IMR-90 (cell line): ENCODE measurements at places on chromosomes 5 and 9. TPM values are rescaled to one million over a fixed set of nuclear protein-coding genes. Genes with fewer than 3 reads are reported as not detected.

DNA sequence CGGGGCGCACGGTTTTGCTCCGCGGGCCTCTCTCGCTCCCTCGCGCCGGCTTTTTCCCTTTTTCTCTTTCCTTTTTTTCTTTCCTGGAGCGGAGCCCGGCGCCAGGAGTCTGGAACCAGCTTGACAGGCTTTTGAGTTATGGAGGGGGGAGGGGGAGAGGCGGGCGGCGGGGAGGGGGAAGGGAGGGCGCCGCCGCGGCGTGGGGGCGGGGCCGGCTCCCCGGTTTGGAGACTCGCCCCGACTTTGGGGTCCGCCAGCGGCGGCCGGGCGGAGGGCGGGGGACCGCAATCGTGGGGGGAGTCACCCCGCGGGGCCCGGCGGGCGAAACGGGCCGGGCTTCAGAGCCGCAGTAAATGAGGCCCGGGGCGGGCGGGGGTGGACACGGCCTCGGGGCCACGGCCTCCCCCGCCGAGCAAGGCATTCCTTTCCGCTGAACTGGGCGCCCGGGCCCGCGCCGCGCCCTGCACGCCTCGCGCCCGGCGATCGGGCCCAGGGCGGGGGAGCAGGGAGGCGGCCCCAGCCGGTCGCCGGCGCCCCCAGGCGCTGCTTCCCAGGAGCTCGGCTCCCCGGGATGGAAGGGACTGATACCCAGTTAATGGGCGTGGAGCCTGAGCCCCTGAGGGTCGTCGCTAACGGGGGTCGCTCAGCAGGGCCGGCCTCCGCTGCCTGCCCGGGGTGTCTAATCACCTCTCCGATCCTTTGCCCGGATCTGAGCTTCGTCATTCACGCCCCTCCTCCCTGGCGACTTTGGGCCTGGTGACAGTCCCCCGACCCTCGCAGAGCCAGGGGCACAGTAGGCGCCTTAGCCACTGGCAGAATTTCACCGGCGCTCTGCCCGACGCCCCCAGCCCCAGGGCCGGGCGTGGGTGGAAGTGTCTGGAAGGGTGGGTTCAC lies 138.1 kb downstream of the C9orf50 start:
- H3K4me3 ChIP-seq: no peak overlapping the region
- no peaks in the 10 kb centered on the region for H3K27me3 ChIP-seq
- DNase-seq: peak; percentile 84
- H3K36me3 ChIP-seq: no peaks in the 10 kb centered on the region
- H3K27ac ChIP-seq: peak overlapping the region; percentile 99

GRCh38 chr5:6905883-6906282 lies 192.7 kb downstream of the TENT4A start:
- H3K4me1 ChIP-seq: no peaks in the 10 kb centered on the region
- H3K36me3 ChIP-seq: no peaks in the 10 kb centered on the region
- no peak overlapping the region for H3K27ac ChIP-seq
- H3K27me3 ChIP-seq: no peaks in the 10 kb centered on the region
- DNase-seq: no peak

DNA sequence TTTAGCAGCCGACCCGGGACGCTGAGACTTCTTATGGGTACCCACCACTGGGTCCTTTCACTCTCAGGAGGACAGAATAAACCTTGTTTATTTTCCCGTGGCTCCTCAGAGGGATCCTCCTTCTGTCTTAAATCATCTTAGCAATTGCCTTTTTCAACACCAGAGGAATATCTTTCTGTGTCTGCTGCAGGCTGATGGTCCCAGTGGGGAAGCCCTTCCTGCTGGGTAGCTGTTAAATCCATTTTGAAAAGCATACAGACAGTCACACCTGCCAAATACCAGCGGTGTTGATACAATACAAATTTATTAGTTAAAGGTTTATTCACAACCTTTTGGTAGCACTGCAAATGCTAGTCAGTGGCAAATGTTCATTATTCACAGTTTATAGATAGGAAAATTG lies 222.9 kb downstream of the AOPEP start:
- H3K4me1 ChIP-seq: peaks cover 31% of the 10 kb centered on the region
- H3K36me3 ChIP-seq: no peaks in the 10 kb centered on the region
- H3K4me3 ChIP-seq: no peak overlapping the region
- no peaks in the 10 kb centered on the region for H3K27me3 ChIP-seq

DNA sequence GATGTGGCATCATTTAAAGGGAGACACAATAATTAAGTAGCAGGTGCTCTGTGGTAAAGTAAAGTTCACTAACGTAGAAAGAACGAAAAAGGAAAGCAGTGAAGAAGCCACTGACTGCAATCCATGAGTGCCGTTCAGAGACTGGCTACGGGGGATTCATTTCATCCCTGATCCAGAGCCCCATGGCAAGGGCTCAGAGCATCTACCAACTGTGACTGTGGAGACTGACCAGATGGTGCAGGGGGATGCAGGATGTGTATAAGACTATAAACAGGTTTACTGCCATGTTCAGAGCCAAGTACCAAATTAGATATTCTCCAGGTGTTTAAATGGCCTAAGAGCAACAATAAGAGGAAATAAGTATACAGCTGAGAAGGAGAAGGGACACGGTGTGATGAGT lies 47.7 kb downstream of the MARCHF11 start:
- no peak overlapping the region for H3K27ac ChIP-seq
- DNase-seq: no peak
- H3K4me3 ChIP-seq: no peak overlapping the region
- H3K36me3 ChIP-seq: no peaks in the 10 kb centered on the region

- peak overlapping the region; percentile 23; the same call in 1 of the 2 replicates for H3K4me3 ChIP-seq
- H3K27ac ChIP-seq: peak overlapping the region; percentile 21; the same call in 1 of the 2 replicates
- H3K4me1 ChIP-seq: peaks cover 5% of the 10 kb centered on the region
- H3K27me3 ChIP-seq: no peaks in the 10 kb centered on the region
These were observed 136.7 kb downstream of the CD180 start for GRCh38 chr5:67059744-67060490.

TRPM6 gene
- under 0.01 TPM in 2 replicates for total RNA-seq

SH3TC2 gene
- total RNA-seq: 7.8 and 7.9 TPM in 2 replicates

MIER3 gene
- 22.9 and 26.7 TPM in 2 replicates for total RNA-seq
